Hypothalamus (tissue), 51 donors: ENCODE measurements at places on chromosomes 4 and X.

- no peak for DNase-seq
These were observed 46.6 kb downstream of the IL13RA2 start for GRCh38 chrX:114970806-114971205.

DNA sequence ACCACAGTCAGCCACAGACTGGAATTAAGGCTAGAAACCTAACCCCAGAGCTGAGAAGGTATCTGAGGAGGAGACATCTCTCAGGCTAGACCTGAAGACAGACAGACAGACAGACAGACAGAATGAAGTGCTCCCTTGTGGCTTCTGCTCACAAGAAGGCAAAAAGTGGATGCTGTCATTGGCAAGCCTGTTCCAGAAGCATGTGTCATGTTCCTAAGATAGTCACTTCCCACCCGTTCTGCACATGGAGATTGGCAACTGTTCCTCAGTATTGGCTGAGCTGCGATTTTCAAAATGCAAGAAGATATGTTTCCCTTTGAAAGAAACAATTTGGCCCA is 166.4 kb downstream of the NSUN7 start:
- no peak for DNase-seq

- DNase-seq: no peak
These were observed 66.5 kb downstream of the MAMLD1 start for GRCh38 chrX:150429594-150429993.

- DNase-seq: no peak
These were observed 765.7 kb upstream of the FTHL17 start for GRCh38 chrX:31837445-31838049.

DNA sequence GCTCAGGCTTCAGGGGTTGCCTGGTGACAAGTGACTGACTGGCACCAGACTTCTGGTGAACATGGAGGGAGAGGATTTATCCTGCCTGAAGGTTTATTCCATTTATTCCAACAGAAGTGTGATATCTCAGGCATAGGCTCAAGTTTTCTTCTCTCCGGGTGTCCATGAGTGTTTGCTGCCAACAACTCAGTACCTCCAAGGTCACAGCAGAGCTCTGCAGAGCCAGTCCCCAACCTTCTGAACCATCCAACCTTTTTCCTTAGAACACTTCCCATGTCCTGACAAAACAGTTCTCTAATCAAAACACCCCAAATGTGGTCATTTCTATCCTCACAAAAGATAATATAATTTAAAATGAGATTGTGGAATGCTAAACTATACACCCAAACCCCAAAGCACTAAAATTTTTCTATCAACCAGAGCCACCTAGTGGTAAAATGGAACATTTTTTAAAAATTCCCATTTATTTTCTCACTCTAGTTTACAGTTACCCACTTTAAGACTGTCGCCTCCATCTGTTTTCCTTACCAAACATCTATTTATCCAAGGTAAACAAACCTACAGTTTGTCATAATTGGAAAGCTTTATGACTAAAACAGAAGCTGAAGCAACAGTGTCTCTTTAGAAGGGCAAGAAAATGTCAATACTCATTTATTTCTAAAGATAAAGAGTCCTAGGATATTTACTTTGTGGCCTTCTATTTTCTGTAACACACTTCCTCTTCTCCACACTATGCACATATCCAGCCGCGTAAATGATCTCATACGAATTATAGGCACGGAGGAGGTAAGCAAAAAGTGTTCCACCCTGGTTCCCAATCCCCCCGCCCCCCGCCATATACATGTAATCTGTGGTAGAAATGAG is 39.5 kb downstream of the TMEM154 start:
- no peak for DNase-seq

- no peak for DNase-seq
These were observed 570.8 kb upstream of the CPEB2 start for GRCh38 chr4:14431155-14432134.

- no peak for DNase-seq
These were observed 186.0 kb upstream of the FAM241A start for GRCh38 chr4:111959222-111959621.

GRCh38 chrX:107709266-107709806 is 66.3 kb downstream of the TSC22D3 start:
- DNase-seq: no peak

GRCh38 chr4:21795091-21795490 is 153.5 kb downstream of the KCNIP4 start:
- no peak for DNase-seq
